ENCODE measurements at places on chromosomes 12 and 14. TPM values are rescaled to one million over a fixed set of nuclear protein-coding genes. Genes with fewer than 3 reads are reported as not detected.

MYF5 gene
- not detected for total RNA-seq

ANO4 gene
- total RNA-seq, result 0.86 TPM

DNA sequence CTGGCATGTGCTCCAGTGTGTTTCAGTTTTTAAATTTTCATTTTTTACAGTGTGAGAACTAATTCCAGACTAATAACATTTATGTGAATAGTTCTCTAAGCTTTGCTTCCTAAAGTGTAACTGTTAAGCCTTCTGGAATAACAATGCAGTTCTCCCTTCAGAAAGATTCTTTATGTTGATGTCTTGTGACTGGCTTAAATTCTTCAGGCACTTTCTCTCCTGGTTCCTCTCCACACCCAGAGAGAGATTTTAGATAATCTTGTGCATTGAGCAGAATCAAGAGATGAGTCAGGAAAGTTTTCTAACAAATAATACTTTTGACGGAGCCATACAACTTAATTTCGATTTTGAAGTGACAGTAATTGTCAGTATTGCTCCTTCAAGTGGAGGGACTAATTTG lies 118.5 kb downstream of the RAD51B start:
- DNase-seq, result no peak

DNA sequence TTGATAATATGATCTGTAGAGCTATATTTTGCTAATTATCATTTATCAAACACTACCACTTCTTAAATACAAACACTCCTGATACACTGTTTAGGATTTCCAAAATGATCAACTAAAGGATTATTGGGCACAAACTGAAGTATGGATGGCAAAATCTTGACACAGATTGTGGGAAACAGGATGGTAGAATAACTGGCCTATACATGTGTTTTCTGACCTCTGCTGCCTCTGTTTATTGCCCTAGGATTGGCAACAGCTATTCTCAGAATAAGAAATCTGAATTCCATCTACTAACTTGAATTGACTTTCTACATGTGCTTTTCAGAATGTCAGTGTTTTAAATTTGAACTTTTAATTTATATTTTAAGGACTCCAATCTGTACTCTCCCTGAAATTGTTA lies 209.1 kb downstream of the MED13L start:
- no peak for DNase-seq

- no peak for DNase-seq
Measured at GRCh38 chr12:108232565-108232964, 103.5 kb downstream of the WSCD2 start.

Measured in epithelial cell of proximal tubule (primary cell).